AG09319 (cell line): ENCODE measurements at places on chromosomes 12 and 14.
A peak's percentile ranks its signal among the peaks of the same experiment; 100 is the strongest.

GRCh38 chr12:78571953-78572352 is 292.6 kb upstream of the SYT1 start:
- no peak for DNase-seq

GRCh38 chr12:124566161-124566996 is 1.0 kb downstream of the NCOR2 start:
- peak; percentile 19 for DNase-seq

DNA sequence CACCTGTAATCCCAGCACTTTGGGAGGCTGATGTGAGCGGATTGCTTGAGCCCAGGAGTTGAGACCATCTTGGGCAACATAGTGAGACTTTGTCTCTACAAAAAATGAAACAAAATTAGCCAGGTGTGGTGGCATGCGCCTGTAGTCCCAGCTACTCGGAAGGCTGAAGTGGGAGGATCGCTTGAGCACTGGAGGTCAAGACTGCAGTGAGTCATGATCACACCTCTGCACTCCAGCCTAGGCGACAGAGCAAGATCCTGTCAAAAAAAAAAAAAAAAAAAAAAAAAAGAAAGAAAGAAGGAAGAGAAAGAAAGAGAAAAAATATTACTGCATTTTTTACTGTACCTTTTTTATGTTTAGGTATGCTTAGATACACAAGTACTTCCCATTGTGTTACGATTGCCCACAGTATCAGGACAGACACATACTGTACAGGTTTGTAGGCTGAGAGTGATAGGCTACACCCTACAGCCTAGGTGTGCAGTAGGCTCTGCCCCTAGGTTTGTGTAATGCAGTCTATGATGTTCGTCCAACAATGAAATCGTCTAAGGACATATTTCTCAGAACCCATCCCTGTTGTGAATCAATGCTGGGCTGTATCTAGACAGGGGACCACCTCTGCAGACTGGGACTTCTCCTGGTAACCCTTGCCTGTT is 160.4 kb upstream of the PWP1 start:
- DNase-seq, result no peak

- no peak for DNase-seq
These were observed 246.2 kb upstream of the LRIG3 start for GRCh38 chr12:59166457-59166856.

GRCh38 chr12:81079280-81080076 is 1.6 kb downstream of the ACSS3 start:
- DNase-seq, result no peak
